ENCODE measurements at places on chromosomes 2 and 18.

- no peak for DNase-seq
These were observed 130.0 kb downstream of the NDUFA10 start for GRCh38 chr2:239895116-239895515.

GRCh38 chr2:66202586-66202985, 232.3 kb upstream of the MEIS1 start:
- no peak for DNase-seq

- no peak for DNase-seq
These were observed 311.5 kb upstream of the MGAT5 start for GRCh38 chr2:133942398-133942797.

DNA sequence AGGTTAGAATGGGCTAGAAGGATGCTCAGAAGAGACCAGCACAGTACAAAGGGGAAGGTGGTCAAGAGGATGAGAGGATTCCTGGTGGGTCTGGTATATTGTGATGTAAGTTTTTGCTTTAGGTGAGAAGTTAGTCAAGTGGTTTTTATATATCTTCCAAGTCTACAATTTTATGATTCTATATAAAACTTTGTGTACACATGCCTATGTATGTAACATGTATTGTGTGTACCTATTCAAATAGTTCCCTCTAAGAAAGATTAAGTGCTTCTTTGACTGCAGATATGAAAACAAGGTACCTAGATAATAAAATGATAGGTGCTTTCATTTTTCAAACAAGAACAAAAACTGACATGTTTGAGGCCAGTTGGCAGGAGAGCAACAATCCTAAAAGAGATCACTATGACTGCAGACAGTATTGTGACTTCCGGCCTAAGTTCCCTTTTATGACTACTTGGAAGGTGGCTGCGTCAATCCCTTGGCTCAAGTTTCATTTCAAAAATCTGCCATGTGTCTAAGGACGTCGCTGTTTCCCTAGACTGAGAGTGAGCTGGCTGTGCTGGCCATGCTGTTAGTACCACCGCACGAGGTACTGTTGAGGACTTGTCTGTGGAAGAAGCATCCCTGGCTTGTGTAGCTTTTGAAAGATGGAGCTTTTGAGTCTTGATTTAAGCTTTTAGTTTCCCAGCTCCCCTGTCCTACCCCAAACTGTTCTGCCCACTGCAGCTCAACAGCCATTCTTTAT, 123.1 kb downstream of the PRPF40A start:
- no peak for DNase-seq

- no peak for DNase-seq
These were observed 18.5 kb upstream of the NPAS2 start for GRCh38 chr2:100801402-100801801.

GRCh38 chr2:42850016-42850805, 57.8 kb upstream of the HAAO start:
- DNase-seq = no peak

DNA sequence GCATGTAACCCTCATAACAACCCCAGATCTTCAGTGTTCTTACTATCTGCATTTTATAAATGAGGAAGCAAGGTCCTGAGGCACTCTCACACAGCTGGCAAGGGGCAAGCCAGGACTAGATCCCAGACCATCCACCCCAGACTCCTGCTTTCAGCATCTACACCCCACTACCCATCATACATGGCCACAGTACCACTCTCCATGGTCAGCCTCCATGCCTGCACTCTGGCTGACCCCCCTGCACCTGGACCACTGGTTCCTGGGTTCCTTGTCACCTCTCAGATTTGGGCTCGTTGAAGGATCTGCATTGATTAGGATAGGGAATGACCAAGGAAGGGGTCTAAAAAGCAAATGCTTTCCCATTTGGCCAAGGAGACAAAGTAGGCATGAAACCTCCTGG, 36.0 kb upstream of the TEX51 start:
- DNase-seq = no peak

GRCh38 chr2:223090039-223090438, 38.0 kb downstream of the KCNE4 start:
- DNase-seq = no peak

Data from smooth muscle cell of the brain vasculature (primary cell).